Stimulated activated CD8-positive, alpha-beta memory T cell treated with anti-CD3 and anti-CD28 coated beads, Interleukin-2, amount 100 ng/mL, for 1 hour (primary cell): ENCODE measurements at places on chromosomes 6 and 20.

- no peak for DNase-seq
Observed at GRCh38 chr6:129774697-129775447, 64.9 kb upstream of the ARHGAP18 start.

GRCh38 chr6:156449128-156449527, 328.1 kb upstream of the ARID1B start:
- DNase-seq = no peak

DNA sequence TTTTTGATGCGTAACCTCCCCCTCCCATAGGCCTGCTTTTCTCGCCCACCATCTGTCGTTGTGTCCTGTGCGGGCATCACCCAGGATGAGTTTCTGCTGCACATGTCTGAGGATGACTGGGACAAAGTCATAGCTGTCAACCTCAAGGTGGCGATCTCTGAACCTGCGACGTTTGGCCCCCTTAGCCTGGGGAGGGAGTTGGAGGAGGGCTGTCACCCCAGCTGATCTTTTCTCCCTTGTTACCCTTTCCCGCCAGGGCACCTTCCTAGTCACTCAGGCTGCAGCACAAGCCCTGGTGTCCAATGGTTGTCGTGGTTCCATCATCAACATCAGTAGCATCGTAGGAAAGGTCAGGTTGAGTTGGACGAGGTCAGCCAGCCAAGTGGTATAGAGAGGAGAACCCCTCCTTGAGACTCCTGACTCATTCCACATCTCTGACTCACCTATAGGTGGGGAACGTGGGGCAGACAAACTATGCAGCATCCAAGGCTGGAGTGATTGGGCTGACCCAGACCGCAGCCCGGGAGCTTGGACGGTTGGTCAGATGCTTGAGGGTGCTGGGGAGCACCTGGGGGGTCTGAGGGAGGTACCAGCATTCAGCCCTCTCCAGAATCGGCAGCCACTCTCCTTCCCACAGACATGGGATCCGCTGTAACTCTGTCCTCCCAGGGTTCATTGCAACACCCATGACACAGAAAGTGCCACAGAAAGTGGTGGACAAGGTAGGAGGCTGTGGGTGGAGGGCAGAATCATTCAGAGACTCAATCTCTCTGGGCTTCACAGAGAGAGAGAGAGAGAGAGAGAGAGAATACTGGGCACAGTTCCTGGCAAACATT, 954 bp downstream of the HSD17B8 start:
- no peak for DNase-seq

DNA sequence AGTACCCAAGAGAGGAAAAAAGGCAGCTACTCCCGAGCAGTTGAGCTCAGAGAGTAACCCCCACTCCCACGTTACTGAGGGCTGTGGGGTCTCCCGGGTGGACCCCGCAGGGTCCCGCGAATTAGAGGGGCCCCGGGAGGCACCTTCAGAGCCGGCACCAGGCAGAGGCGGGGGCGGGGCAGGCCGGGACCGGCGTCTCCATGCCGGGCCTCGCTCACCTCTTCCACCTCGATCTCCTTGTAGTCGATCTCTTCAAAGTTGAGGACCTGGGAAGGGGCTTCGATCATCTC, 381 bp downstream of the MAP3K7 start:
- peak; percentile 2 for DNase-seq

GRCh38 chr6:164563924-164564323, 745.5 kb downstream of the C6orf118 start:
- no peak for DNase-seq

DNA sequence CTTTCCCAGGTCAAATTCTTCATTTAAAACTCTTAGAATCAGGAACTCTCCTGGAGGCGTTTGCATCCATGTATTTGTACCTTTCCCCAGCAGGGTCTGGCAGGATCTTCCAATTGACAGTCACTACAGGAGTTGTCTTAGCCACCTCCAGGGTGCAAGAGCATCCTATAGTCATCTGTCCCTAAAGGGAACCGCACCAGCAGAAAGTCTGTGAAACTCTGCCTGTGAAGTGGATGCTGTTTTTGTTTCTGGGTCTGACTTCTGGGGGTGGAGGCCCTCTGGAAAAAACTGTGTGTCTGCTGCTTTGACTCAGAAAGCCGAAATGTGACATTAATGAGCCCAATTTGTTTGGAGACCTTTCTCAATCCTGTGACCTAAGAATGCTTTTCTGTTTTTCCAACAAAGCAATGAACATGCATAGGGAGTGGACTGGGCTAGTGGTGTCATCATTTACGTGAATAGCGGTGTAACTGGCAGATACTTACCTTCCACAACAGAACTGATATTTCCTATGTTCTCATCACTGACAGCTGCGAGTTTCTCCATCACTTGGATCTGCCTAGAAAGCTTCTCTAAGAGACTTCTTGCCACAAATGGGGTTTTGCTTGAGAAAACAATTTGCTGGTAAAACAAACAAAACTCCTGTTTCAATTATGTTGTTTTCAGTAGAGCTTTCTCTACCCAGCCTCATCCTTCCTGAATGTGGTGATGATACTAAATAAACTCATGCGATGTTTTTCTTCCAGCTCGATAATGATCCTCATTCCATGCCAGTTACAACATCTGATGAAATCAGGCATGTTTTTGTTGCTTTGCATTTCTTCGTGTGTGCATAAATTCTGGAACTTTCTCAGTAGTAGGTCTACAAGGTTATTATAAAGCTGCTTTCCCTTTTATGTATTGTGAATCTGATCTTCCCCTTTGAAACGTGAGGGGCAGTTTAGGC, 33.3 kb upstream of the ARMH2 start:
- DNase-seq = no peak

DNA sequence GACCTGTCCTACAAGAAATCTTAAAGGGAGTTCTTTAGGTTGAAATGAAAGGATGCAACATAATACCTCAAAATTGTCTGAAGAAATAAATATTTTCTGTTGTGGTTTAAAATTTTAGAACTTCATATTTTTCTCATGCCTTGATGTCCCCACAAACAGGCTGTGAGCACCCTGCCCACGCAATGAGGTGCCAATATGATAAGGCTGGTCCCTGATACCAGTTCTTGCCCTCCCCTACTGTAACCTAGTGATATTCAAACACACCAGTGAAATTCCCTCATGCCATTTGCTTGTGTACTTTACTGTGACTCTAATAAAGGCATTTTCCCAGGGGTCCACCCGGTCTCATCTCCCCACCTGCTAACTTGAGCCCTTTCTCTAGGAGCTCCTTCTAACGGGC, 67.3 kb upstream of the SIRPG start:
- DNase-seq = no peak
